NCI-H82 (cell line): ENCODE measurements at places on chromosomes 5 and 9.

GRCh38 chr5:150335778-150336177 lies 21.7 kb upstream of the TCOF1 start:
- DNase-seq, result no peak

GRCh38 chr9:113625486-113625885 lies 162.0 kb downstream of the RGS3 start:
- no peak for DNase-seq

- DNase-seq, result peak; percentile 74
These were observed 64.2 kb upstream of the ABL1 start for GRCh38 chr9:130770679-130771442.

DNA sequence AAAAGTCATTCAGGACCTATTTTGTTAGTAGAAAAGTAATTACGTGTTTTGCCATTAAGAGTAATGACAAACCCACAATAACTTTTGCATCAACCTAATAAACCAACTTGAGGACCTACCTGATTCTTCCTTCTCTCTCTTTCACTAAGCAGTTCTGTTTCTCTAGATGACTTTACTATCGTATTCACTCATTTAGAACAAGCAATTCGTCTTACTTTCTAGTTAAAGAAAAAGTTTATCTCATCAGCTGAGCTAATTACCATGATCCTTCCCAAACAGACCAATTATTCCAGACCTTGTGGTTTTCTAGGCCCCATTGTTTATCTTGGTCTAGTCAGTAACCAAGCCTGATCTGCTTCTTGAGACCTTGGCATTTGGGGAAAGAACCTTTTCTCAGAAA lies 49.6 kb upstream of the PRDM9 start:
- DNase-seq, result no peak

DNA sequence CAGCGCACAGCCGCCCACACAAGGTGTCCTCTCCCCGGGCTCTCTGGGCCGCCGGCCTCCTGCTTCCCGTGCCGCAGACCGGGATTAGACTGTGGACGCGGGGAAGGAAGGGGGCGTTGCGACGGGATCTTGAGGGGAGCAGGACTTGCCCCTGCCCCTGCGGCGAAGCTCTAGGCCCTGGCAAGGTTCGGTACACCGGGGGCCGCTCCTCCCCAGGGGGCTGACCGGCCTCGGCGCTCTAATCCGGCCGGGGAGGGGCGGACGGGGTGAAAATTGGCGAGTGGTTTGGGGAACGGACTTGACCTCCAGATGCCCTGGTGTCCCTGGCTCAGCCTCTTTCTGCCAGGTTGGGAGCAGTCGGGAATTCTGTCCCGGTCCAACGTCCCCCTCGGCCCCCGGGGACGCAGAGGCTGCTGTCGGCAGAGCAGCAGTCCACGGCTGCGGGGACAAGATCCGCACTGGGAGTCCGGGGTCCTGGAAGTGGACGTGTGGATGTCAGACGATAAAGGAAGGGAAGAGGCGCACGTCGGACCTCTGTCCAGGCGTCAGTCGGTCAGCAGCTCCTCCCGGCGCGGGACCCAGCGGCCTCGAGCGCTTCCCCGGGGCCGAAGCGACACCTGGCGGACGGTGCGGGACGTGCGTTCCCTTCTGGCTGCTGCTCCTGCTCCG lies 1.9 kb upstream of the CNTFR start:
- DNase-seq, result peak; percentile 73

- no peak for DNase-seq
These were observed 73.6 kb upstream of the CAST start for GRCh38 chr5:96588539-96588938.
